ENCODE measurements at places on chromosomes 16 and 17. TPM values are rescaled to one million over a fixed set of nuclear protein-coding genes. Genes with fewer than 3 reads are reported as not detected.

Gene UTS2R
- not detected for total RNA-seq

Gene TRAPPC1
- 31.4 TPM for total RNA-seq

Gene SGCA
- total RNA-seq: not detected

Gene GPR139
- total RNA-seq: not detected

Gene VPS35
- total RNA-seq: 174 TPM

Gene CDRT15L2
- not detected for total RNA-seq

Gene TP53TG3F
- not detected for total RNA-seq

DNA sequence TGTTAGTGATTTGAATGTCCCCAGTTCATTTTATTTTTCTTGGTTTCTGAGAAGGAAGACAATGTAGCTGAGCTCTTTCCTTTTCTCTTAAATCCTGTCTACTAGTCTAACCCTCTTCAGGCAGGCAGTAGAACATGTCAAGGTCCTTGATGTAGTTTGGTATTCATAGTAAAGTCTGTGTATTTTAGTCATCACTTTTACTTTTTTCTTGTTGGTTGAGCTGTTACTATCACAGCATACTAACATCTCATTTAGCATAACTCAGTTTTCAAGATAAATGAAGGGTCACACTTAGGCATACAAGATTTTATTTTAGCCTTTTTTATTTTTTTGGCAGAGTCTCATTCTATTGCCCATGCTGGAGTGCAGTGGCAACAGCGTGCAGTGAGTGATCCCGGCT lies 70.5 kb downstream of the KPNA2 start:
- no peak for DNase-seq

- DNase-seq: no peak
These were observed 5.3 kb downstream of the MPP2 start for GRCh38 chr17:43901861-43902589.

DNA sequence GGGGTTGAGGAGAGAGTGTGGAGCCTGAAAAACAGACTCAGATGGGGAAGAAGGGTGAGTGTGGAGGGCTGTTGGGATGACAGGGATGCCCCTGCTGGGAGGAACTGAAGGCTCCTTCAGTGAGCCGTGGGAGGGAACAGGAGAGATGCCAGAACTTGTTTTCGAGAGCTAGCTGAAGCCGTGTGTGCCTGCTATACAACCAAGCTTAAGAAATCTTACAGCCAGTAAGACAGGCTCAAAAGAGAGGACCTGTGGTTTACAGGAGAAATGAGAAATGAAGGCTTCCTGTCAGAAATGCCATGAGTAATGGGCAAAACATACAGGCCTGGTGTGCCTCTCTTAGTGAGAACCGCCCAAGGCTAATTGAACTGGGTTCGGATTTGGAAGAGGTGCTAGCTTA lies 99.6 kb downstream of the SPACA3 start:
- no peak for DNase-seq

DNA sequence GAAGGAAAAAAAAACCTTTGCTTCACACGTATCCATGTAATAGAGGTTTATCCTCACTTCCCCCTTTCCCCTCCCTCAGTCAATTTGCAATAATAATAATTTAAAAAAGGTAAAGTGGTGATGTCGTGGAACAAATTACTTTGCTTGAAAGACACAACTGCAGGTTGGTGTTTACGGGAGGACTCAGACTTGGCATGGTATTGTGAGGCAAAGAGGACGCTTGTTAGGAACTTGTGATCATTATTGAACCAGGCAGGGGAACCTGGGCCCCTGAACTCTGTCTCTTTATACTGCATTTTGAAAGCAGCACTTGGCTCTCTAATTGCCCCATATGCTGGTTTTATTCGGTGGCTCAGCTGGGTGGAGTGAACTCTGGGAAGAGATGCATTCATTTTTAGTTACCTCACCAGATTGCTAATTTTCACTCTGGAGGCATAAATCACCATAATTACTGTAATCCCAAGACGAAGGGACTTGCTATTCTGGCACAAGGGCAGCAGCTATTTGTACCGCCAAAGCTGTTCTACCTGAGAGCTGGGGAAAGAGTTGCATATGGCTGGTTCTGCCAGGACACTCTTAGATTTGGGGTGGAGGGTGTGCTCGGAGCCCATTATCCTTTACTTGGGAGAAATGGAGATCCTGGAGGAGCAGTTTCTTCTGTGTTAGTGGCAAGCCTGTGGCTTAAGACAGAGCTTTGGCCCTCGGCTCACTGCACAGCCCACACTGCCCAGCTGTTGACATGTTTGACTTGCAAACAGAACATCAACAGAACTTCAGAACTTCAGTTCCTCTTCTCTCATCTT lies 5.7 kb upstream of the DHX8 start:
- DNase-seq: no peak

GRCh38 chr16:71853413-71853812 lies 7.6 kb downstream of the ATXN1L start:
- no peak for DNase-seq

- no peak for DNase-seq
These were observed 40.0 kb downstream of the SMARCE1 start for GRCh38 chr17:40607641-40608040.

- DNase-seq: no peak
These were observed 295.8 kb downstream of the ZFHX3 start for GRCh38 chr16:72752004-72752695.

GRCh38 chr17:57236686-57237299 lies 19.5 kb upstream of the MSI2 start:
- no peak for DNase-seq

DNA sequence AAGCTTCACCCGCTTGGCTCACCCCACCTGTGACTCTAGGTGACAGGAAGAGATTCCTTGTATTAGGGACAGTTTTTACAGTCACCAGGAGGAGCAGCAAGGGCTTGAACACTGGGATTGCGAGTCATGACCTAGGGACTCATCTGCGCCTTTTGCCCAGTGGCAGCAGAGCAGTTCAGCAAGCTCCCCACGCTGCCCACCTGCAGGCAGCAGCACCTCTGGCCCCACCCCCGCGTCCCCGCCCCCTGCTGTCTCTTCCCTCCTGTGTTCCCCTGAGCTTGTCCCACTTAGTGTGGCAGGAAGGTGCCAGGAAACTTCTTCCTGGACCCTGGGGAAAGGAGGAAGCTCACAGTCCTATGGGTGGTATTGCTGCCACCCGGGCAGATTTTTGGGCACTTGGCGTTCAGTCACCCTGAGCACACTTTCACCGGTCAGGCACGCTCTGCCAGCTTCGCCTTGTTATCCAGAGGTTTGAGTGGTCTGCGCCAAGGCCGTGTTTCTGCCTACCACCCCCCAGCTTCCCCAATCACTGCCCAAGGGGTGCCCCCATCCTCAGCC lies 8.7 kb downstream of the MMP15 start:
- DNase-seq: no peak

DNA sequence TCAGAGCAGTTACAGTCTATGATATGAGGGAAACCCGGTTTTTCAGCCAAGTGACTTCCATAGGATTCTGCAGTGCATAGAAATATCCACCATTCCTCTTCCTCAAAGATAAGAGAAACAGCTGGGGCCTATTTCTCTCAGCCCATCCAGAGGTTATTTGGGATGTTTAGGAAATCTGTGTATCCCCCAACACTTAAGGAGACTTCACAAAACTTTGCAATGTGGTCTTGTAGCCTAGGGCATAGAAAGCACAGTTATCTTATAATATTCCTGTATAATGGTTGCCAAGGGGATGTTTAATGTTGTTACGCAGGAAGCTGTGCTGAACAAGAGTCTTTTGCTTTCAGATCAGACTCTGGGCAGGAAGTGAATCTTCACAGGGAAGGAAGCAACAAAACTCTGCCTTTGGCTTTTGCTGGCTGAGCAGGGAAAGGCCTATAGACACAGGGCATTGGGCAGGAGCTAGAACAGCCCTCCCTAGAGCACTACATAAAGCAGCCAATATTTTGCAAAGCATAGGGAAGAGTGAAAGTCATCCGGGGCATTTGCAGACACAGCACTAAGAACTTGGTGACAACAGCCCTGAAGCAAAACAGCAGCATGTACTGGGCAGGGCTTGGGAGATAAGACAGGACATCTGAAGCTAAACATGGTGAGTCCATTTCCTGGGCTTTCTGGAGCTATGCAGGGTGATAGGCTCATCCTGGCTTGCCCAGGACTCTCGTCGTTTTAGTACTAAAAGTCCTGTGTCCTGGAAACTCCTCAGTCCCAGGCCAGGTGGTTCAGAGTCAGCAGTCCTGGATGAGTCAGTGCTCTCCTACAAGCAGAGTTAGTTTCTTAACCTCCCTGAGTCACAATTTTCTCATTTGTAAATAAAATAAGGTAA lies 18.7 kb upstream of the BEAN1 start:
- DNase-seq: peak; percentile 88

DNA sequence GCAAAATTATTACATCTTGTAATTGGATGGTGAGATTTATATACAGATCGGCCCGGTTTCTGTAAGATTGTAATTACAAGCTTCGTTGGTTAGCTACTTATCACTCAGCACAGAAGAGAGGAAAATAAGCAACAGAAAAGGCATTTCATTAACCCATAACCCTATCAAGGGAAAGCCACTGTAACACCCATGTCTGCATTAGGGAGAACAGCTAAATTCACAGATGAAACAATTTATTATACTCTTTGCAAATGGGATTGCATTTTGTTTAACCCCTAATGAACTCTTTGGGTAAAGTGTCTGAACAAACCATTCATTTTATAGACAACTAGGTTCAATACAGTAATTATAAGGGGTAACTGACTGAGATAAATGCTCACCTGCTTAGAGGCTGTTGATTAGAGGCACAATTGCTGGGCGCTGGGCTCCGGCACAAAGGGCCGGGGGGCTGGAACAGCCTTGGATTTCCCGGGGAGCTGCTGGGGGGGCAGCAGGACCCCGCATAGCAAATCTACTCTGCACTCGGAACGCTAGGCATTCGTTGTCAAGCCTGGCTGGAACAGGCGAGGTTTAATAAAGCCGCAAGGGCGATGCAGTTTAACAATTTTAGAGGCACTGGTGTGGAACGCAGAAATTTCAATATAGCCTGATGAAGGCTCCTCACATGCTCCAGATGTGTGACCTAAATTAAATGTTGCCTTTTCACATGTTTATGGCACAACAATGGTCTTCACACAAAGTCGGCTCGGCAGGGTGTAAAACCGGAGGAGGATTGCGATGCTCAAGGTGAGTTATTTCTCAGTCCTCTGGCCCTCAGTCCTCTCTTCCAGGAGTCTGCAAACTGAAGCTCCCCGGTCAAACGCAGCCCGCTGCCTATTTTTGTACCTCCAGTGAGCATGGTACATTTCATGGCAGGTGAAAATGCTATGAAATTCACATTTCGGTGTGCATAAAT lies 134.0 kb upstream of the IRX6 start:
- no peak for DNase-seq

DNA sequence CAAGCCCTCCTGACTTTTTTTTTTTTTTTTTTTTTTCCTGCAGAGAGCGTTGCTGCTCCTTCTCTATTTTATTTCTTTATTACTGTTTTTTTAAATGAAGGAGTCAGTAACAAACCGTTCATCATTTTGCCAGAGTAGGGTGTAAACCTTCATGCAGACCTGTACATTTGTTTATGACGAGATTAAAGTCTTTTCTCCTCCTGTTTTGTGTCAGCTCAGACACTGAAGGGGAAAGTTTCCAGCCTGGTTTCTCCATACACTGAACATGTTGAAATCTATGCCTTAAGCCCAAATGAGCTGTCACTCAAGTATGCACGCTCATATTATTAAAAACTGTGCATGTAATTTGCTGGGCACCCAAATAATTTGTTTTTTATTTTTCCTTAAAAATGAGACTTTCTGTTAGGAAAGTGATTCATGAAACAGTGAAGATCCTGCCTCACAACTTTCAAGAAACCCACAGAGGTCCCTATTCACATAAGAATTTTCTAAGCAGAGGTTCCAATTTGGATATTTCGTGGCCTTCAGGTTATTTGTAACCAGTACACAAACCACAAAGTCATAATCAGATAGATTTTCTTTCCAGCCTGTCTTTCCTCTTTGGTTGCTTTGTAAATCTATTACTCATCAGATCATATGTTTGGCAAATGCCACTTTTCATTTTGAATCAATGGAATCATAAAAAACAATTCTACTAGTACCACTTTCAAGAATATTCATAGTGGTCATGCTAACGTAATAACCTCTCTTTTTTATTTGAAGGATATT lies 700.3 kb downstream of the MAF start:
- no peak for DNase-seq

GRCh38 chr16:30876867-30877266 lies 17.0 kb downstream of the BCL7C start:
- no peak for DNase-seq

DNA sequence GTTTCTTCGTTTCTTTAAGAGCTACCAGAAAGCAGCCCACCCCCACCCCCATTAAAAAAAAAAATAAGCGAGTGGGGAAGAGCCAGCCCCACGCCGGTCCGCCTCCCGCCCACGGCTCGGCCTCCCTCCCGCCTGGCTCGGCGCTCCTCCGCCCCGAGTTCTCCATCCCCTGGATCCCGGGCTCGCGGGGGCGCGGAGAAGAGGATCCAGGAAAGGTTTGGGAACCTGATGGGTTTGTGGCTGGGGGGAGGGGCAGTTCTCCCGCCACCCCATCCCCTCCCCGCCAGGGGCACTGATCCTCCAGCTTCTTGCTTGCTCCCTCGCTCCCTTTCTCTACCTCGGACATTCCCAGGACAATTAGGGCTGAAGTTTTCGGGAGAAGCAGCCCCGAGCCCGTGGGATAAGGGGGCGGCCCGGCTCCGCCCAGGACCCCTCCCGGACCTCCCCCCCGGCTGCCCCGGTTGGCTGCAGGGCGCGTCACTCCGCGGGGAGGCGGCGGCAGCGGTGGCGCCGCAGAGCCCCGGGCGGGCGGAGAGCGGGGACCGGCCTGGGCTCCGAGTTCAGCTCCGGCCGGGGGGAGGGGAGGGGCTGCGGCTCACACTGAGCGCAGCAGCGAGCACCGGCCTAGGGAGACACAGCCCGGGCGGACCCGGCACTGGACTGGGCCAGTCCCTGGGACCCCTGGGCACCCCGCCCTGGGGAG lies 1.0 kb upstream of the SALL1 start:
- peak; percentile 80 for DNase-seq

- no peak for DNase-seq
These were observed 3.3 kb downstream of the IFT20 start for GRCh38 chr17:28331891-28332420.

DNA sequence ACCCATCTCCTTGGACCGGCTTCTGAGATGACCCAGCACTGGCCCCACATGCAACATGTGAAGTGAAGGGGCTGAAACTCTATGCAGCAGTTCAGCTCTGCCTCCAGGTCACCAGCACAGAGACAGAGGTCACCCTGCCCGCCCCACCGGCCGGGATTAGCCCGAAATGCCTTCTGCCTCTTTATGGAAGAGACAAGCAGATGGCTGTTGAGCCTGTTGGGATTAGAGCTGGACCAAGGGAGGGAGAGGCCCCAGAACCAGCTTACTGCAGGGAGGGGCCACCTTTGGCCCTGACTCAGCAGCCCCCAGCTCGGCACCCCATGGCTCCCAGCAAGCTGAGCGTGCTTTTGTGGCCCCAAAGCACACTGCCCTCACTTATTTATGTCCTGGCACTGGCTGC lies 5.7 kb downstream of the AIPL1 start:
- no peak for DNase-seq

DNA sequence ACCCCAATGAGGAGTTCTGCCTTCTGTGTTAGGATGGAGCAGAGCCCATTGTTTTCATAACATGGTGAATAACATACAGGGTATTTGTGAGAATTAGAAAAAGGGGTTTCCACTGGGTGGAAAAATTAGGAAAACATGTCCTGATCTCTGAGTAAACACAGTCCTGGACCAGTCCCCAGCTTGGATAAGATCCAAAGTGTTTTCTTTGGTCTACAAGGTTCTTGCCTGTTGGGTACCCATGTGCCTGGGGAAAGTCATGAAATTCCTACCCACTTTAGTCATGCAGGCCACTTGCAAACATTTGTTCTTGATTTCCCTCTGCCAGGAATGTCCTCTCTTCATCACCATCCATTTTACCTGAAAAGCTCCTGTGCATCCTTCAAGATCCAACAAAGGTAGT lies 164.8 kb upstream of the DYNLRB2 start:
- DNase-seq: no peak

All from IMR-90 (cell line).